ENCODE measurements at places on chromosomes 1 and 21.

DNA sequence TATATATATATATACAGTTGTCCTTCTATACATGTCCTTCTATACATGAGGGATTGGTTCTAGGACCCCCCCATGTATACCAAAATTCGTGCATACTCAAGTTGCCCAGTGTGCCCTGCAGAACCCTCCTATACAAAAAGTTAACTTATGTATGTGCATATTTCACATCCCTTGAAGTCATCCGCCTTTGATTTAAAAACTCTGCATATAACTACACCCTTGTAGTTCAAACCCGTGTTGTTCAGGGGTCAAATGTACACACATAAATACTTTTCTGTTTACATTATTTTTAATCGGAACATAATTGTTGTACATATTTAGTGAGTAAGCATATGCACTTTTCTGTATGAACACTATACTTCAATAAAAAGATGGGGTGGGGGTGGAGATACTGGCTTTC lies 7.7 kb upstream of the ABL2 start:
- DNase-seq, result no peak

- no peak for DNase-seq
Measured at GRCh38 chr1:27554759-27555699, 48.9 kb downstream of the AHDC1 start.

GRCh38 chr1:202230939-202231645 lies 37.5 kb downstream of the LGR6 start:
- DNase-seq, result no peak

DNA sequence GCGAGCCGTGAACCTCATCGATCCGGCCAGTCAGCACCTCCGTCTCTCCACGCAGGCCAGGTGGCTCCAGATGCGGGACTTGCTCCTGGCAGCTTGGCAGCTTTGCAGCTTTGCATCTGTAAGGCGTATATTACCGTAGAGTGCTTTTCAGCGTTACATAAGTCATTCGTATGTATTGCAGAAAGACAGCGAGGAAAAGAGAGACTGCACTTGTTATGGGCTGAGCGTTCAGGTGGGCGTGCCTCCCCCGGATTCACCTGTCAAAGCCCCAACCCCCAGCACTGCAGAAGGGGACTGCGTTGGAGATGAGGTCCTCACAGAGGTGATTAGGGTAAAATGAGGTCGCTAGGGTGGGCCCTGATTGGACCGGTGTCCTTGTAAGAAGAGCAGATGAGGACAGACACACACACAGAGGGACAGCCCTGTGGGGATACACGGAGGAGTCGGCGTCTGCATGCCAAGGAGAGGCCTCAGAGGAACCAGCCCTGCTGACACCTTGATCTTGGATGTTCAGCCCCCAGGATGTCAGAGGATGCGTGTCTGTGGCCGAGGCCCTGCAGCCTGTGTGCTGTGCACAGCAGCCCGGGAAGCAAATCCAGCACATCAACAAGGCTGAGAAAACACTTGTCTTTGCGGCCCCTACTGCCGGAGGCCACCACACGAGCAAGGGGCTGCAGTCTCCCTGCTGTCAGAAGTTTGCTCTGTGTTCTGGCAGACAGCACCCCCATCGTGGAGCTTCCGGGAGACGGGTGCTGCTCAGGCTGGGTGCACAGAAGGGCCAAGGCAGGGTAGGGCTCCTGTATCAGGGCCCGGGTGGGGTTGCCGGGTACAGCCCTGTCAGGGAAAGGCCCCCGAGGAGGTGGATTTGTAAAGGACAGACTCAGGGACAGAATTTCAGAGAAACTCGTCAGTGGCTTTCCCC lies 10.9 kb upstream of the AGPAT3 start:
- DNase-seq, result no peak

DNA sequence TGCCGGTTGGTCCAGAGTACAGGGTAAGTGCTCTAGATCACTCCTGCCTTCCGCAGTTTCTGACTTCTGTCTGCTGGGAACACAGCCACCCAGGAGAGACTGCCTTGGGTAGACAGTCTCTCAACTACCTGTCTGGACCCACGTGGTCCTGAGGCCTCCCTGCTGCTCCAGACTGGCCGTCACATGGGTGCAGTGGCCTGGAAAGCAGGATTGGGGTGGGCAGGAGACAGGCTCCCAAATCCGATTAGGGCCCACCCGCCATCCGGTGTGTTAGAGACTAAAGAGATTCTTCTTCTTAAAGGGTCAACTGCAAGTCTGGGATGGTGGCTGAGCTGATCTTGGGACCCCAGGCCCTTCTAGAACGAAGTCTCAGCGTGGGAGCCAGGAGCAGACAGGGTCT lies 105.5 kb downstream of the EBNA1BP2 start:
- DNase-seq, result no peak

DNA sequence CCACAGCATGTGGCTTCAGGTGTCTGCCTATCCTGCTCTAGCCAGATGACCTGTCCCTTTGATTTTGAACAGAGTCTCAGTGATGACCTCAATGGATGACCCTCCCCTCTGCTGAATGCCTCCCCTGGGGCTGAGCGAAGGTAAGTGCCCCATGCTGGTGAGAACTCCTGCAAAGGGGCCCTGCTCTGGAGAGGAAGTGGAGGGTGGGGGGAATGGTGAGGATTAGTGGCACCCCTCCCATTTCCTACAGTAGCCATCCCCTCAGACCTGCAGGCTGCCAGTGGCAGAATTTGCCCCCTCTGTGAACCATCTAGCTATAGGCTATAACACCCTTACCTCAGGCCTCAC lies 3.7 kb upstream of the PMVK start:
- DNase-seq, result no peak

GRCh38 chr1:177669161-177669560 lies 300.7 kb downstream of the SEC16B start:
- DNase-seq, result no peak

GRCh38 chr1:228891272-228892034 lies 156.2 kb downstream of the RHOU start:
- DNase-seq, result no peak

DNA sequence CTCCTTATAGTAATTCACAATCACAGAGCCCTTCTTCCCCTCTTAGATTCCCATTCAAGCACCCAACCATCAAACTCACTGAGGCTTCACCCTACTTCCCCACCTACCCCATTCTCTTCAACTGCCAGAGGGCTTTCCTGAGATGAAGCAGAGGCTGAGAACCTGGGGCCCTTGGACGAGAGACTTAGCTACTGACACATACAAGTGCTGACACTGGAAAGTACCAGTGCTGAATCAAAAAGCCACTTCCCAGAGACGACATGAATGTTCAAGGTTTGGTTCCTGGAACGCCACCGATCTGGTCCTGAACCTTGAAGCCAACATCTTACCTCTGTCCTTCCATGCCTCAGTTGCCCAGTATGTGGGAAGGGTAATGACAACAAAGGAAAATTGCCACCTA lies 16.6 kb upstream of the RAP1A start:
- no peak for DNase-seq

DNA sequence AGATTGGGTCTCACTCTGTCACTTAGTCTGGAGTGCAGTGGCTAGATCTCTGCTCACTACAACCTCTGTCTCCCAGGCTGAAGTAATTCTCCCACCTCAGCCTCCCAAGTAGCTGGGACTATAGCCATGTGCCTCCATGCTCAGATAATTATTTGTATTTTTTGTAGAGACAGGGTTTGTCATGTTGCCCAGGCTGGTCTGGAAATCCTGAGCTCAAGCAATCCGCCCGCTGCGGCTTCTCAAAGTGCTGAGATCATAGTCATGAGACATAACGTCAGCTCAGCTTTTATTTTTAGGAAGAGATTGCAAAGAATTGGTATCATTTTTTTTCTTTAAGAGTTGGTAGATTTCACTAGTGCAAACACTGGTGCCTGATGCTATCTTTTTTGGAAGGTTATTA lies 244.9 kb downstream of the DSCAM start:
- no peak for DNase-seq

DNA sequence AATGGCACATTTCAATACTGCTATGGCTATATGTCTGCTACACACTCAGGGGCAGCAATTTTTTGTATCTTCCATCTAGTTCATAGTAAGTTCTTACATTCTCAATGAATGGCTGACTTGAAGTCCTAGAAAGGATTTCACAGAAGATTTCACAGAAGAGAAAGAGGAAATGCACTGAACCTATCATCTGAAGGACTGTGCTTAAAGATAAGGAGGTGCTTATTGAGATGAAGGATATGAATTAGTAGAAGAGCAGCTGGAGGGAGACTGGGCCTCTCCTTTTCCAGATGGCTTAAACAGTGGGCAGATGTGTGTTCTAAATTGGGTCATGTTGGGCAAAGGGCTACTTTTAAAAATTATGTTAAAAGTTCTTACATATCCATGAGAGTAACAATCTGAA lies 14.6 kb downstream of the ADAR start:
- DNase-seq, result no peak

DNA sequence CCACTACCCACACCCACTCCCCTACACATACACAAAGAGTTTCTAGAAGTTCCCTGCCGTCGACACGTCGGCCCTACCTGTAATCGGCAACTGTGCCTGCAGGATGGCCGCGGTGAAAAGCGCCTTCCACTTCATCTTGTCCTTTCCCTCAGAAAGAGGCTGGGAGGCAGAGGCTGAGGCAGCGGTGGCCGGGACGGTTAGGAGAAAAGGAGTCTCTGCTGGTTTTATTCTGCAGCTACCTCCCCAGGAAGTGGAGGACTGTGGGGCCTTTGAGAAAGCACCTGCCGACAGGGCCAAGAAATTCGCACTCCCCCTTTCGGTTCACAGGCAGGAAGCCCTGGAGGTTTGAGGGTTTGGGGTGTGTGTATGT lies at the start of gene CD247:
CD247 (minus strand) TSS at position 199 of the 370 bp plus-strand sequence; CDS start at position 135, 64 bp downstream.
- DNase-seq, result peak; percentile 54

- DNase-seq, result no peak
Measured at GRCh38 chr1:39635205-39635870, 4.1 kb downstream of the HEYL start.

DNA sequence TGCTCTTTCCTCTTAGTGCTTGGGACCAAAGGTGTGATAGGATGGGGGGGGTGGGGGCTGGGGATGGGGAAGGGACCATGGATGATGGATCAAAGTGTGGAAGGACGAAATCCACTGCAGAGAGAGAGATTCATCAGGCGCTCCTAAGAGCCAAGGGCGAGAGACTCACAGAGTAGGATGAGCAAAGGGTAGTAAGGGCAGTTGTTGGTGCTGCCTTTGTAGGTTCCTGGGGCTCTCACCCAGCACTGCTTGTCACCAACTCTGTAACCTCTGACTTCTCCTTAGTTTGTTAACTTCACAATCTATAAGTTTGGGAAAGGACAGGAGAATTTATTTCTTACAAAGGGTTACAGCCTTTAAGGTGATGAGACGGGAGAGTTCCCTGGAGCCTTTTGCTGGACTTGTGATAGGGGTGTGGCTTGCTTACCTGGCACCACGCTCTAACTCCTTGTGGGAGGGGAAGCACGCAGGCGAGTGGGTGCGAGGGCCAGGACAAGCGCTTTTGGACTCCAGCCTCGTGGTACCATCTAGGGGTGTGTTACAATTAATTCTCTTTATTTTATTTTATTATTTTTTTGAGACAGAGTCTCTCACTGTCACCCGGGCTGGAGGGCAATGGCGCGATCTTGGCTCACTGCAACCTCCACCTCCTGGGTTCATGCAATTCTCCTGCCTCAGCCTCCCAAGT lies 1.6 kb upstream of the PDXK start:
- no peak for DNase-seq

- DNase-seq, result no peak
Measured at GRCh38 chr1:118223426-118223825, 38.4 kb upstream of the SPAG17 start.

DNA sequence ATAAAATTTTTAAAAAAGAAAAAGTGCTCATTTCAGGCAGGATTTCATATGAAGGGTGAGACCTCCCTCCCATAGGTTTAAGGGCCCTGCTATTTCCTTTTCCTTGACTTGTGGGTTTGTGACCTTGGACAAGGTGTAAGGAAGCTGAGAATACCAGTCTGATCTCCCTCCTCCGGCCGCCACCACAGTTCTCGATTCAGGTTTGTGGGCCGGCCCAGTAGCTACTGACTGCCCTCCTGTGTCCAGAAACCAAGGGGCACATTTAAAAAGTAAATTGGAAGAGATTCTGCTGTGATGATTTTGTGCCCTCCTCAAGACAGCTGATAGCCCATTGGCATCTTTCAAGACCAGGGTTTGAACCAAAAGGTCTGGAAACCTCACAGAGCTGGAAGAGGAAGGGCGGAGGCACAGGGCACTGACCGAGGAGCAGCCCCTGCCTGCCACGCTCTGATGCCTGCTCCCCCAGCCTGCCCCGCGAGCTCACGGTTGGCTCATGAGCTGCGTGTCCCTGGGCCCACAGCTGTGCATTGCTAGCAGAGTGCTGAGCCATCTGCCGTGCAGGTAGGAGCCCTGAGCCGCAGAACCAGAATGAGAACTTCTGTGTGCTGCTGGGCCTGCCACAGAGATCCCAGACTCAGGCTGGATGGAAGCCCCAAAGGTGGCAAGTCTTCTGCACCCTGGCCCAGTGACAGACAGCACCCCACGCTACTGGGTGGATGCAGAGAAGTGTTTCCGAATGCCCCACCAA lies 348.7 kb downstream of the NPHP4 start:
- no peak for DNase-seq

DNA sequence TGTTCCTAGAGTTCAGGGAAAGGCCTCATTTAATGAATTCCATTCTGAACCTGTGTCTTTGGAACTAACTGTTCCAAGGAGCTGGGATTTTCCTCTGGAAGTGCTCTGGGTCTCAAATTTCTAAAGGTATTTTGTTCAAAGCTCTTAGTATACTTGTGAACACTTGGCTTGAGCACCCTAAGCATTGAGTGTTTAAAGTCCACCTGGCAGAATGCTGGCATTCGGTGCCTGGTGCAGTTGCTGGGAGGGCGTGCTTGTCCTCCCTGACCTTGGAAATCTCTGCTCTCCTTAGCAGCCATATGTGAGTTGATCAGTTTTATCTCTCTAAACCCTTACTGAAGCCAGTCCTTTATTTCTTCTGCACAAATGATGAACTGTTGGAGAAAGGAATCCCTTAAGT lies 3.0 kb downstream of the MTARC2 start:
- no peak for DNase-seq

GRCh38 chr1:193494368-193494767 lies 308.0 kb upstream of the B3GALT2 start:
- DNase-seq, result no peak

- DNase-seq, result no peak
Measured at GRCh38 chr1:5200006-5200405, 545.6 kb downstream of the AJAP1 start.

GRCh38 chr1:13662493-13662892 lies 37.5 kb upstream of the PRDM2 start:
- no peak for DNase-seq

DNA sequence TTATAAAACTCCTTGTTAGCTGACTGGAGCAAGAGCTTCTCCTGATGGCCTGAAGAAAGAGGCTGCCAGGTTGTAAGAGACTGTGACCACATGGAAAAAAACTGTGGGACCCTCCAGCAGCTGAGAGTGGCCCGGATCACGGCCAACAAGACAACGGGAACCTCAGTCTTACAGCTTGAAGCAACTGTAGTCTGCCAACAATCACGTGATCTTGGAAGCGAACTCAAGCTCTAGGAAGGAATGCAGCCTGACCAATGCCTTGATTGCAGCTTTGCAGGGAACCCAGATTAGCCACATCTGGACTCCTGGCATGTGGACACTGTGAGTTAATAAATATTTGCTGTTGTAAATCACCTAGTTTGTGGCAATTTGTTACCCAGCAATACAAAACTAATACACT lies 442.6 kb upstream of the PRMT6 start:
- no peak for DNase-seq
